ENCODE measurements at places on chromosomes 3 and 15.

DNA sequence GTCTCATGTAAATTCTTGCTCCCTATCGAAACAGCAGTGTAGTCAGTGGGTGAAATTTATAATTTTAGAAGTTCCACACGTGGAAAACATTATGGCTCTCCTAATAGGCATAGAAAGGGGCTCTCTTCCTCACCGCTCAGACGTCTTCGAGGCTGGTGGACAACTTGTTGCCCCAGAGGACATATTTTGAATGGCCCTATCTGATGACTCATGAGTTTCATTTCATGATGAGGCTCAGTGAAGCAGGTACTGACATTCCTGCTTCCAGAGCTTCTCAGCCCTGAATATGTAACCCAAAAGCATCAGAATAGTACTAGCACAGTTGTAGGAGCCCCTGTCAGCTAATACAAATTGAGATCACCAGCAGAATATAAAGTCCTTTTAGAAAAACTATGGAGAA is 117.9 kb downstream of the HERC1 start:
- DNase-seq = no peak

DNA sequence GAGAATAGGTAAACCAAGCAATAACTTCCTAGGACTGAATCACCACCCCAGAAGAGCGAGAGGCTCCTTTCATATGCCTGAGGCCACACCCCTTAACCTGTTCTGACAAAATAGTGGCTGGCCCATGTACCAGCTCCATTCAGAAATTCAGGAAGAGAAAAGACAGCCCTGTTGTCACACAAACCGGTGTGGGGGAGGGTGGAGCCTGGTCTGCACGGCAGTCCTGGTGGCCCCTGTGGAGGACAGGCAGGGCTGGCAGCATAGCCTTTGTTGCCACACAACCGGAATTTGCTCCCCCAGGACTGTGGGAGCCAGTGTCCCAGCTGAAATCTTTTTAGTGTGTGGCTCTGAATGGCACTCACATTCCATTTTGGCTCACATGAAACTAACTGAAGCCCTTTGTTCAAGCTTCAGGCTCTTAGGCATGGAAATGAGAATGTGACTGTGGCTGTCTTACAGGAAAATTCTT is 23.8 kb downstream of the RLBP1 start:
- peak; percentile 44 for DNase-seq

GRCh38 chr3:153753035-153753434 is 368.2 kb upstream of the ARHGEF26 start:
- DNase-seq = no peak

DNA sequence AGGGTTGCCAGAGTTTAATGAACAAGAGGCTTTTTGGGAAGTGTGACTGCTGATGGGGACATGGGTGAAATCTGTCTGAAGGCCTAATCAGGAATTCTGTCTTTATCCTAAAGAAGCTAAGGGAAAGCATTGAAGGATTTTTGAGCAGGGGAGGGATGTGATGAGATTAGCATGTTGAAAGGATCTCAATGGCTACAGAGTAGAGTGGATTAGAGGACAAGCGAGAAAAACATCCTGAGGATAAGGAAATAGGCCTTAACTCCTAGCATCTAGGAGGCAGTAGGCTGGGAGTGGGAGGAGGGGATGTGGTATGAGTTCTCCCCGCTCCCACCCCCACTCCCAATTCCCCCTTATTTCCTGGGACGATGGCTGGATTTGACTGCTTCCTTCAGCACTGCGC is 35.1 kb upstream of the SNTN start:
- no peak for DNase-seq

GRCh38 chr3:64685800-64686445 is 1.9 kb downstream of the ADAMTS9 start:
- DNase-seq = peak; percentile 86
